ENCODE measurements at places on chromosomes 7 and 10.

- DNase-seq, result no peak
Observed at GRCh38 chr7:149500910-149501309, 3.3 kb upstream of the ZNF746 start.

- no peak for DNase-seq
Observed at GRCh38 chr7:51228386-51228958, 88.1 kb downstream of the COBL start.

- no peak for DNase-seq
Observed at GRCh38 chr7:31991846-31992245, 78.4 kb downstream of the PDE1C start.

DNA sequence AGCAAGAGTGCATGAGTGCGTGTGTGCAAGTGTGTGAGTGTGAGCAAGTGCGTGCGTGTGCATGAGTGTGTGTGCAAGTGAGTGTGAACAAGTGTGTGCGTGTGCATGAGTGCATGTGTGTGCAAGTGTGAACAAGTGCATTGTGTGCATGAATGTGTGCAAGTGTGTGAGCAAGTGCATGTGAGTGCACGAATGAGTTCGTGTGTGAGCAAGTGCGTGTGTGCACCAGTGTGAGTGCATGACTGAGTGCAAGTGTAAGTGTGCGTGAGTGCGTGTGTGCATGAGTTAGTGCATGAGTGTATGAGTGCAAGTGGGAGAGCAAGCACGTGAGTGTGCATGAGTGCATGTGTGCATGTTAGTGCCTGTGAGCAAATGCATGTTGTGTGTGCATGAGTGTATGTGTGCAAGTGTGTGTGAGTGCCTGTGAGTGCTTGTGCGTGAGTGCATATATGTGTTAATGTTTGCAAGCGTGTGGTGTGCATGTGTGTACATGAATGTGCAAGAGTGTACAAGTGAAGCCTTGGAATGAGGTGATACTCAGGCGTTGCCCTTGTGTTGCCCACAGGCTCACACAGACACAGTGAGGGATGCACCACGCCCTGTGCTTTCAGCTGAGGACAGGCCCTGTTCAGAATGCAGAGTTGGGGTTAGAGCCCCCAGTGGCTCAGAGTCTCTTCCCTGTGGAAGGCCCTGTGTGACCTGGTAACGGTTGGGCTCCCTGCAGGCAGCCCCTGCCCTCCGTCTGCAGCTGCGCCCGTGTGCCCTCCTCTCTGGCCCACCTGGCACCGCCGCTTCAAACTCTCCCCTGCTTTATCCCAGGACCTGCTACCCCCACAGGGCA lies 97.1 kb downstream of the NKX6-2 start:
- DNase-seq, result no peak

Measured in GM12865 (cell line).